CD4-positive, alpha-beta memory T cell (primary cell): ENCODE measurements at places on chromosomes 4 and X. TPM values are rescaled to one million over a fixed set of nuclear protein-coding genes. Genes with fewer than 3 reads are reported as not detected.

Gene NAP1L5
- polyA plus RNA-seq: 3.9 TPM

Gene FAM9C
- polyA plus RNA-seq: 0.34 TPM

Gene TKTL2
- polyA plus RNA-seq: not detected

Gene MCF2
- 0.09 TPM for polyA plus RNA-seq

Gene SLC16A2
- polyA plus RNA-seq: 0.07 TPM

Gene SLC10A3
- polyA plus RNA-seq: 62.3 TPM

Gene DMP1
- not detected for polyA plus RNA-seq

Gene MED12
- polyA plus RNA-seq: 18.7 TPM

Gene TXLNG
- 9.4 TPM for polyA plus RNA-seq

Gene GAGE12F
- polyA plus RNA-seq: not detected

Gene SPANXC
- polyA plus RNA-seq: not detected

Gene SPANXN4
- polyA plus RNA-seq: not detected

Gene GDPD2
- polyA plus RNA-seq: not detected

Gene LUZP4
- not detected for polyA plus RNA-seq

Gene NPNT
- polyA plus RNA-seq: not detected

Gene FAM149A
- polyA plus RNA-seq: not detected

Gene MAGED4
- polyA plus RNA-seq: 2.1 TPM

Gene VSIG1
- 6.3 TPM for polyA plus RNA-seq

Gene LRPAP1
- 95.1 TPM for polyA plus RNA-seq

Gene TXK
- 53.3 TPM for polyA plus RNA-seq

Gene CCSER1
- not detected for polyA plus RNA-seq

Gene ESX1
- polyA plus RNA-seq: not detected

Gene AP1AR
- polyA plus RNA-seq: 25.3 TPM

Gene ZNF732
- not detected for polyA plus RNA-seq

Gene VCX2
- polyA plus RNA-seq: not detected

Gene CDX4
- not detected for polyA plus RNA-seq

Gene DUSP21
- not detected for polyA plus RNA-seq

Gene SPANXA2
- not detected for polyA plus RNA-seq

Gene TEX13B
- polyA plus RNA-seq: not detected

Gene HSFX2
- 0.31 TPM for polyA plus RNA-seq

Gene ASB12
- 0.45 TPM for polyA plus RNA-seq

Gene MAP7D3
- polyA plus RNA-seq: 7.9 TPM

Gene NAA11
- polyA plus RNA-seq: not detected

Gene DSPP
- not detected for polyA plus RNA-seq

Gene GAGE1
- polyA plus RNA-seq: not detected

Gene TAPT1
- 27.0 TPM for polyA plus RNA-seq

Gene MAGEA4
- polyA plus RNA-seq: not detected

Gene RBMXL3
- polyA plus RNA-seq: not detected

Gene TNIP3
- polyA plus RNA-seq: 0.55 TPM

Gene CFAP299
- not detected for polyA plus RNA-seq

Gene ABCG2
- 1.4 TPM for polyA plus RNA-seq

Gene GYG2
- polyA plus RNA-seq: not detected

Gene GPRASP1
- polyA plus RNA-seq: 1.9 TPM

Gene UCP1
- polyA plus RNA-seq: not detected

Gene RGN
- not detected for polyA plus RNA-seq

Gene ARR3
- polyA plus RNA-seq: not detected

Gene CHRDL1
- not detected for polyA plus RNA-seq

Gene PRICKLE3
- polyA plus RNA-seq: 0.73 TPM

Gene BMP2K
- polyA plus RNA-seq: 2.0 TPM

Gene NEUROG2
- polyA plus RNA-seq: not detected

Gene REPS2
- polyA plus RNA-seq: 0.09 TPM

Gene TECRL
- polyA plus RNA-seq: not detected

Gene CENPVL3
- polyA plus RNA-seq: not detected

Gene HOPX
- 128 TPM for polyA plus RNA-seq

Gene GAGE12H
- not detected for polyA plus RNA-seq

Gene FGF13
- polyA plus RNA-seq: not detected

Gene SSX5
- not detected for polyA plus RNA-seq

Gene NAT8L
- not detected for polyA plus RNA-seq

Gene RASSF6
- 2.2 TPM for polyA plus RNA-seq
